ENCODE measurements at places on chromosomes 2 and 18.

GRCh38 chr2:157751462-157752058, 122.9 kb upstream of the ACVR1C start:
- DNase-seq, result no peak

DNA sequence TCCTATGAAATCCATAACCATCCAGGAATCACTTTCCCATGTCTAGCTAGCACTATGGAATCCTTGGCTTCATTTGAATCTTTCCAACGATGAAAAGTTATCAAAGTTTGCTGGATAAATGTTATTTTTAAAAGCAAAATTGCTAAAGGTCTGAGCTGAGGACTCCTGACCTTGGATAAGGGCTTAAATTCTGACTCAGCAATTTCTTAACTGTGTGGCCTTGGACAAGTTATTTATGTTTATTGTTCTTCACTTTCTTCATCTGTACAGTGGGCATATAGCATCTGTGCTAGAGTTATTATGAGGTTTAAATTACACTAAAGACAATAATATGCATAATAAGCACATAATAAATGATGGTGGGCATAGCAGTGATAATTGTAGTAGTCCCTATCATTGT, 227.5 kb downstream of the KCNS3 start:
- DNase-seq, result no peak

DNA sequence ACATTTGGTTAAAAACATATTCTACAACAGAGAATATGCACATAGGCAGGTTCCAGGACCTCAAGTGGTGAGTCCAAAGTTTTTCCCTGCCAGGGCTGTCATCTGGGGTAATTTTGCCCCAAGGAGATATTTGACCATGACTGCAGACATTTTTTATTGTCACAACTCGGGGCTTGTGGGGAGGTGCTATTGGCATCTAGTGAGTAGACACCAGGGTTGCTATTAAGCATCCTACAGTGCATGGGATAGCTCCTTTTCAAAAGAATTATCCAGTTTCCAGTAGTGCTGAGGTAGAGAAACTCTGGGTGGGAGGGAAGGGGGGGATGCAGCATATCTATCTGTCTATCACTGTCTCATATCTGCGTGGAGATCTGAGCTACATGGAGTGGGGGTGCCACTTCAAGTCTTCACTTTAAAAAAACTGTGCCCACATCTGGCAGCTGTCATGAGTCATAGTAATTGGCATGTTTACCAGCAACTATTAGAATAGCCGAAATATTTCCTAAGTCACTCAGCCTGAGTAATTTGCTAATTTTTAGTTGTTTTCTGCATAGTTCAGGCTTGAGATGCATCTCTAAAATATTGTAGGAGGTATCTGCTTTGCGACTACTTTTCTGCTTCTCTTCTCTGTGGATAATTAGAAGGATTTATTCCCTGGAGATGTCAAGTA, 254.0 kb upstream of the RBMS1 start:
- no peak for DNase-seq

- DNase-seq, result no peak
Measured at GRCh38 chr18:37419866-37420265, 145.7 kb downstream of the CELF4 start.

- no peak for DNase-seq
Measured at GRCh38 chr2:215238485-215239098, 73.3 kb upstream of the ATIC start.

DNA sequence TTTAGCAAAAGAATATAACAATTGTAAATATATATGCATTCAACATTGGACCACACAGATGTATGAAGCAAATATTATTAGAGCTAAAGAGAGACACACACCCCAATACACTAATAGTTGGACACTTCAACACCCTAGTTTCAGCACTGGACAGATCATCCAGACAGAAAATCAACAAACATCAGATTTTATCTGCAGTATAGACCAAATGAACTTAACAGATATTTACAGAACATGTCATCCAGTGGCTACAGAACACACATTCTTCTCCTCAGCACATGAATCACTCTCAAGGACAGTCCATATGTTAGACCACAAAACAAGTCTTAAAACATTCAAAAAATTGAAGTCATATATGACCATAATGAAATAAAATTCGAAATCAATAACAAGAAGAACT, 22.1 kb upstream of the EVA1A start:
- DNase-seq, result no peak

- no peak for DNase-seq
Measured at GRCh38 chr2:188314314-188315054, 22.8 kb downstream of the GULP1 start.

- no peak for DNase-seq
Measured at GRCh38 chr18:46623541-46623940, 33.5 kb downstream of the LOXHD1 start.

DNA sequence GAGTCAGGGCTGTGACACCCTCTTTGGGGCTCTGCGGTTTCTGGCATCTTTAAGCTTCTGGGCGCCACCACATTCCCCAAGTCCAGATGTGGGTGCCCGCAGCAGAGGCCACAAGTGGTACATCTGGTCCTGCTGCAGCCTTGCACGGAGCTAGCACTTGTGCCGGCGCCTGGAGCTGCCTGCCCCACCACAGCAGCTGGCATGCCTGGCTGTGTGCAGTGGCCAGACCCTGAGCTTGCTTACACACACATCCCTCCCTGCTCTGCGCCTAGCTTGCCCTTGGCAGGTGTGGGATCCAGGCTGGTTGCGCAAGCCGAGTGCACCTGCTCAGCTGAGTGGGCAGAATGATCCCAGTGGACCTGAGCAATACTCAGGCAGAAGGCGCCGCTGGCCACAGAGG, 27.3 kb downstream of the SLC4A10 start:
- no peak for DNase-seq

DNA sequence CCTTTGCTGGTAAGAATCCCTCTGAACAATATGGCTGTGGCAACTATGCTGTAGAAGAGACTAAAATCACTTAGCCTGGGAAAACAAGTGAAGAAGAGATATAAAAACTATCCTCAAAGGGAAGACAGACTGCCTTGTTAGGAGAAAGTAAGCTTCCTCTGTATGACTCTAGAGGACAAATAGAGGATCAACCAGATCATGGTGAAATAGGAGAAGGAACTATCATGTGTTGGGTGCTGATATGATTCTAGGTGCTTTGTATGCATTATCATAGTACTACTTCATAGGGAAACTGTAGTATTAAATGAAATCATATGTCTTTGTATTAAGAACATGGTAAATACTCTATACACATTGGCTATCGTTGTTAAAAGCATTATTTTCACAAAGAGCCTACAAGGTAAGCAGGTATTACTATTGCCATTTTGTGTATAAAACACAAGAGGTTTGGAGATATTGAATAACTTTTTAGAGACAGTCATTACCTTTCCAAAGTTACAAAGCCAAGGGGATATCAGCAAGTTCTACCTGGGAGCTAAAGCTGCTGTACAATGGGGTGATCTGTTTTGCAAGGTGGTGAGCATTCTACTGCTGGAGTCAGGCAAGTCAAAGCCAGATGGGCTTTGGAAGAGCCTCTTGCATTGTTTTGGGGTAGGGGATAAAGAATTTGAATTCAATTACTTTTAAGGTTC, 402.6 kb downstream of the ALK start:
- DNase-seq, result no peak

DNA sequence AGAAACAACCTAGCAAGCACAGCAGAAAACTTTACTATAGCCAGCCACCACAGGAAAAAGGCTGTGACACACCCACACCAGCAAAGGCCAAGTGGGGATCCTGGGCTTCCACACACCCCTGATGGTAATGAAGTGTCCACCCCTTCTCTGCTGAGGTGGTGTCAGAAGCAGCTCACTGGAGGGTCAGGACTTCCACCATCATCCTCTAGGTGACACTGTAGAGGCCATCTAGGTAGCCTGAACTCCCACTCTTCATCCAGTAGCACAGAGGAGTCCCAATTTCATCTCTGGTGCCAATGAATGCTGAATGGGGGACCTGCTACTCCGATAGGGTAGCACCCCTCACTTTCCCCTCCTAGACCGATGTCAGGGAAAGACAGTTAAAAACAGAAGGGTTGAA, 1544.4 kb downstream of the LRP1B start:
- DNase-seq, result no peak
